DMS79 (cell line): ENCODE measurements at places on chromosomes 13 and 19.

GRCh38 chr19:50358483-50359327 is 6.7 kb downstream of the NAPSA start:
- peak; percentile 75 for DNase-seq

DNA sequence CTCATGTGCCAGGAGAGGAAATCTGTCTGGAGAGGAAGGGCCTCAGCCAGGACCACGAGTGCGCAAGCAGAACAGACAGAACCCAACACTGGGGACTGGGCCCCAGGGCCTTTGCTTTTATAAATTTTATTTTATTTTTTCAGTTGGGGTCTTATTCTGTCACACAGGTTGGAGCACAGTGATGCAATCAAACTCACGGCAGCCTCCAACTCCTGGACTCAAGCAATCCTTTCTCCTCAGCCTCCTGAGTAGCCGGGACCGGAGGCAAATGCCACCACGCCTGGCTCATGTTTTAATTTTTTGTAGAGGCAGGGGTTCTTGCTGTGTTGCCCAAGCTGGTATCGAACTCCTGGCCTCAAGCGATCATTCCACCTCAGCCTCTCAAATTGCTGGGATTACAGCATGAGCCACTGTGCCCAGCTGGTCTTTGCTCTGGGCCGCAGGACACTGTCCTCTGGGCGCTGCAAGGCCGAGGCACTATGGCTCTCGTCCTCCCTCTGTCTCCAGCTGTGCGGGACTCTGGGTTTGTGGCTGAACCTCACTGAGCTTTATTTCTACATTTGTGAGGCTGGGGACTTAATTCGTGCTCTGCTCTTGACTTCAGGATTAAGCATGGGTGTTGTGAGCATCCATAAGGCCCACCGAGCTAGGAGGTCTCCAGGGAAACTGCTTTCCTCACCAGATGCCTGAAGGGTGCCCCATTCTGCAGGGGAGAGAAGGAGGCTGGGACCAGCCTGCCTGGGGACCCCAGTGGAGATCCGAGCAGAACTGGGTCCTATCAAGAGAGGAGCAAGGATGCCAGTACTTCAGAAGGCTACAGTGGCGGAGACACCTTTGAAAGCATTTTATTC is 144.2 kb upstream of the VSTM2B start:
- DNase-seq = no peak

GRCh38 chr13:101360525-101360924 is 55.8 kb downstream of the NALCN start:
- DNase-seq = no peak

- DNase-seq = no peak
Observed at GRCh38 chr13:73220966-73221720, 162.3 kb downstream of the KLF5 start.

GRCh38 chr13:48184260-48184659 is 48.7 kb upstream of the ITM2B start:
- DNase-seq = no peak

DNA sequence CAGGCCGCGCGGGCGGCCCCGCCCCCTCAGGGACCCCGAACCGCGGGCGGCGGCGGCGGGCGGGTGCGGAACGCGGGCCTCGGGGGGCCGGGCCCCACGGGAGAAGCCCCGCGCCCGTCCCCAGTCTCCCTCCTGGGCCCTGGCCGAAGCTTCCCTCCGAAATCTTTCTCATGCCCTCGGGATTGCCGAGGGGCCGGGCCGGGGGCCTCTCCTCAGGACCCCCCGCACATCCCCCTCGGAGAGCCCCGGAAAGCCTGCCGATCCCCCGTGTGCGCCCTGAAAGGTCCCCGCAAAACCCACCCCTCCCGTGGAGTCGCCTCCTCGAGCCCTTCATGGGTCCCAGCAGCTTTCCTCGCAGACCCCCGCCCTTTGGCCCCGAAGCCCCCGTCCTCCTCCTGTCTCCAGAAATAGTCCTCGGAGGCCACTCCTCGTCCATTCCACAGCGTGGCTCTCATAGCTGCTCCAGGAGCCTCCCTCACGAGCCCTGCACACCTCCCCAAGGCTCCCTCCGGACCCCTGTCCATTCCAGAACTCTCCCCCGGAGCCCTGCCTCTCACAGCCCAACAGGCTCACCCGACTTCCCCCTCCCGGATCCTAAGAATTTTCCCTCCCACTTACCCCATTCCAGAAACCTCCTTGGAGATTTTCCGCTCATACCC is 555 bp downstream of the SAMD4B start:
- no peak for DNase-seq

DNA sequence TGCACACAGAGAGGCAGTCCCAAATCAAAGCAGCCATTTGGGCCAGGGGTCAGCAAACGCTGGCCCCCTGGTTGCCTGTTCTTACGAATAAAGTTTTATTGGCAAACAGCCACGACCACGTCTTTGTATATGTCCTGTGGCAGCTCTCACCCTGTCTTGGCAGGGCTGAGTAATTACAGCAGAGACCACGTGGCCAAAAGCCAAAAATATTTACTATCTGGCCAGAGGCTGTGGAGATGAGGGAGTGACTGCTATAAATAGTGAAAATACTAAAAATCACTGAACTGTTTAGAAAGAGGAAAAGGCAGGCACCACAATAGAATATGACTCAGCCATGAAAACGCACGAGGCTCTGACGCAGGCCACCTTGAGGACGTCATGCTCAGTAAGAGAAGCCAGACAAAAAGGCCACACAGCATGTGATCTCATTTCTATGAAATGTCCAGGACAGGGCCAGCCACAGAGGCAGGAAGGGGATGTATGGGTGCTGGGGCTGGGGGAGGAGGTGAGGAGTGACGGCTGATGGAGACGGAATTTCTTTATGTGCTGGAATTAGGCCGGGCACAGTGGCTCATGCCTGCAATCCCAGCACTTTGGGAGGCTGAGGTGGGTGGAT is 29.4 kb downstream of the SMIM24 start:
- no peak for DNase-seq

- no peak for DNase-seq
Observed at GRCh38 chr13:40599747-40600146, 66.7 kb downstream of the FOXO1 start.

DNA sequence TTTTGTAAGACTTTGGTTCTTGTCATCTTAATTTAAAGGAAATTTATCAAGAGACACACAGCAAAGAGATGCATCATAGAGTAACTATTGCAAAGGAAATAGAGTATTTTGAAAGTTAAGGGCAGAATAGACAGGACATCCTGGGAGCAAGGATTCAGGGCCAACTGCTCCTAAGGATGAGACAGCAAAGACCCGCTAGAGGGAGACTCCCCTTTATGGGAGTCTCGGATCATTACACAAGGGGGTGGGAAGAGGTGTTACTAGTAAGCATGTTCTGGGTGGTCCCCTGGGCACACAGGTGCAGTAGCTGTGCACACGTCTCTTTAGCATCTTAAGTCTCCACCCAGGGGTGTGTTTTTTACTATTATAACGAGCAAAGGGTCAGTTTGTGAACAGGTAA is 9.6 kb downstream of the ZSCAN5C start:
- no peak for DNase-seq

DNA sequence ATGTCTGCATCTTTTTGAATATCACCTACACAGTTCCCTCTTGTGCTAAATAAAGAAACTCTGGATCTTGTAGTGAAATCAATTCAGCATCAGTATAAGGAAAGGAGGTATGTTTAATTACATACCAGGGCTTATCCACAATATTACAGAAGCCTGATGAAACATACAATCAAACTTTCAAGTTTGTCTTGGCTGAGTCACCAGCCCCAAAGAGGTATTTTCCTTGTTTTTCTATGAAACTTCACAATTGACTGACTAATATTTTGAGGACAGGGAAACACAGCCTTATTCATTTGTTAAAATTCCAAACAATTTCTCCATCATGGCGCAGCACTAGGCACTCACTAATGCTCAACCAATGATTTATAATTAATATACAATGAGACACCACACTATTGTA is 952.4 kb downstream of the PCDH17 start:
- no peak for DNase-seq

- DNase-seq = no peak
Observed at GRCh38 chr19:28715157-28715556, 497.8 kb downstream of the UQCRFS1 start.

DNA sequence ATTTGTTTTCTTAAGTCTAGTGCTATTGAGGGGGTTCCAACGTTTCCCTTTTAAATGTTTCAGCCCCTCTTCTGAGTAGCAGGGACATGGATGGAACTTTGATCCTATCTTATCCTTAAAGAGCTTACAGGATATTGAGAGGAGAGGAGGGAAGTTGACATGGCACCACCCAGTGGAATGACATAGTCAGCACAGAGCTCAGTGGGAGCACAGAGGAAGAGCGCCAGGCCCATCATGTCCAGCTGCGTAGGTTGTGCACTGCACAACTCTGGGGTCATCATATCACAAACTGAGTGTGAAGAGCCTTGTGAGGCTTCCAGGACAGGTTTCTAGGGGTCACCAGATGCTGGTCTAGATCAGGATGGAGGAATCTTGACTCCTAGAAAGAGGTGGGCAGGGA is 4.6 kb upstream of the CDC42EP5 start:
- no peak for DNase-seq

DNA sequence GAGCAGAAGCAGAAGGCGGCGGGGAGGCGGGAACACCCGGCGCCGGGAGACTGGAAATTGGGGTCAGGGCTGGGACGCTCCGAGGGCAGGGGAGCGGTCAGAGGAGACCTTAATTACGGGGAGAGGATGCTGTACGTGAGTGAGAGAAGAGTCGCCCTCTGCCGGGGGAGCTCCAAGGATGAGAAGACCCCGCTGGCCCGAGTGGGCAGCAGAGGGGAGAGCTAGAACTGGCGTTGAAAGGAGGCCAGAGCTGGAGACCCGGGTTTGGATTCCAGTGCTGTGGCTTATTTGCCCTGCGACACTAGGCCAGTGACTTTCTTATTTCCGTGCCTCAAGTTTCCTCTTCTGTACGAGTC is 536 bp downstream of the FAM32A start:
- DNase-seq = no peak

GRCh38 chr13:26600343-26600742 is 42.9 kb downstream of the WASF3 start:
- DNase-seq = no peak

DNA sequence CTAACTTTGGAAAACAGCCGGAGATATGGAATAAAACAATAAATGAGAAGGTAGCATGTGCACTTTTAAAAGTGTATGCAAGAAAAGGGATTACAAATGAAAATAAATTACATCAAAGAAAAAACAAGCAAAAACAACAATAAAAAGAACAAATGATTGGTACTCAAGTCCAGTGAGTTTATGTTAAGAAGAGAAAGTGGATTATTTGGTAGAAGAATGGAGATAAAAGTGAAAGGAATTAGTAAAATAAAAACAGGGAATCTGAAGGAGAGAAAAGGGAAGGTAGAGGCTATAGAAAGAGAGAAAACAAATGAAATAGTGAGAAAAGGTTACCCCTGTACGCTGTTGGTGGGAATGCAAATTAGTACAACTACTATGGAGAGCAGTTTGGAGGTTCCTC is 28.6 kb upstream of the KLF12 start:
- DNase-seq = no peak

DNA sequence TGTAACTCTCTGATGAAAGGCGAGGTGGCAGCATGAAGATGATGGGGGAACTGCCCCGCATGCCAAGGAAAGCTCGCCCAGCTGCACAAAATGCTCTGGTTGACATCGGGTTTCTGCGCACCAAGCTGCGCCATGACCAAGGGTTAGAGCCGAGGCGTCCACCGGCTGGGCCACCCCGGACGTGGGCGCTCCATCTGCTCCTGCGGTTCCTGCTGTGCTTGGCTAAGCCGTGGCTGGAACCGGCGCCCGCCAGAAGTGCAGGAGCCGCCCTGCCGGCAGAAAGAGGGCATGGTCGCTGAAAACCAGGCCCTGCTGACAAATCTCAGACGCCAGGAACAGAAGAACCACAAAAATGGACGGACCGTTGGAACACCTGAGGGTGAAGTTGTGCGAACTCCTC is 57.9 kb downstream of the ZNF100 start:
- DNase-seq = no peak

DNA sequence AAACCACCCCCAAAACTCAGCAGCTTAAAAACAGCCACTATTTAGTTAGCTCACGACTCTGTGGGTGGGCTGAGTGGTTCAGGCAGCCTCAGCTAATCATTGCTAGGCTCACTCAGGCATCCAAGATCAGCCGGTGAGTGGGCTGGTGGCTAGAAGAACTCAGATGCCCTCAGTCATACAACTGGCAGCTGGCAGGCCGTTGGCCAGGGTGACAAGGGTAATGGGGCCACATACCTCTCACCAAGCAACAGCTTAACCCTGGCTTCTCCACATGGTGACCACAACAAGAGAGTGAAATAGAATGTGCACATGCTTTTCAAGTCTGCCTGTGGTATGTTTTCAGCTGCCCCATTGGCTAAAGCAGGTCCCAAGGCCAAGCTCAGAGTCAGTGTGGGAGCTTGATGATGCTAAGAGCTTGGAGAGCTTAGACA is 435.4 kb upstream of the TSHZ3 start:
- no peak for DNase-seq

DNA sequence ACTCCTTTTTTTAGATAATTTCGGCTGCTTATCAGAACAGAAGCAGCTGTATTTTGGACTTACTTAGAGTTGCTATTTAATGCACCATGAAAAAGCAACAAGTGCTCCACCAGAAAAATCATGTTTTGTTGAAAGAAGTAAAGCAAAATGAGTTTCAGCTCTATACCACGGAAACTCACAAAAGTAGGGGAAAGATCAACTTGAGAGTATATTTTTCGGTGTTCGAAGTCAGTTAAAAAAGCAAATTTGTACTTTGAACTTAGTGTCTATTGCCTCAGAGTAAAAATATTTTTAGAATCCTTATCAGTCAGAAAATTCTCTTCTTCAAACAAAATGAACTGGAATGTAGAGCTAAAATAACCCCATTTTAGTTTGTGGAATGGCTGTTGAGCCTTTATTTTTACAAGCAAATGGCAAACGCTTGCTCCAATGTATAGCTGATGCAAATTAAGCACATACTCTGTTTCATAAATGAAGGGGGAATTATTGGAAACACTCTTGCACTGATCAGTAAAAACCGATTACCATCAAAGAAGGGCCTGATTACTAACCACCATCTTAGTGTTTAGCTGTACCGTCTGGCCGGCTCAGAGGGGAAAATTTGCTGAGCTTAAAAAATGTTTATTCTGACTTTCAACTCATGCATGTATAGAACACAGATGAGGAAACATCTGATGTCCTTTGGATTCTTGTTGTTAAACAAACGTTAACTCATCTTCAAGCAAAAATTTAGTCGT is 540.7 kb downstream of the GPC6 start:
- no peak for DNase-seq

DNA sequence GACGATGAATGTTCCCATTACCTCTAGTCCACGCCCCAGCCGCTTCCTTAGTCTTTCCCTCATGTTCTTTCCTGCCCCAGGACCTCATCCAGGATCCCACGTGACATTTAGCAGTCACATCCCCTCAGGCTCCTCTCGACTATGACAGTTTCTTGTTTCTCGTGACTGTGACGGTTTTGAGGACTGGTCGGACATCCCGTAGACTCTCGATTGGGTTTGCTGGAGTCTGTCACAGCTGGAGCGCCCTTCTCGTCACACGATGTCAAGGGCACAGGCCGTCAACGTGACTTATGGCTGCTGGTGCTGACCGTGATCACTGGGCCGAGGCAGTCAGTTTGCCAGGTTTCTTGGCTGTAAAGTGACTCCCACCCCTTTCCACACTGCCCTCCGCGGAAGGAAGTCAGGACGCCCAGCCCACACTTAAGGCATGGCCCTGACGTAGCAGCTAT is 22.8 kb downstream of the ELAVL1 start:
- DNase-seq = no peak
